T-cell (primary cell): ENCODE measurements at places on chromosomes 2 and 18. TPM values are rescaled to one million over a fixed set of nuclear protein-coding genes. Genes with fewer than 3 reads are reported as not detected.

ZNF521 gene
- 0.51 TPM for total RNA-seq

CFAP53 gene
- total RNA-seq = 1.2 TPM

DNA sequence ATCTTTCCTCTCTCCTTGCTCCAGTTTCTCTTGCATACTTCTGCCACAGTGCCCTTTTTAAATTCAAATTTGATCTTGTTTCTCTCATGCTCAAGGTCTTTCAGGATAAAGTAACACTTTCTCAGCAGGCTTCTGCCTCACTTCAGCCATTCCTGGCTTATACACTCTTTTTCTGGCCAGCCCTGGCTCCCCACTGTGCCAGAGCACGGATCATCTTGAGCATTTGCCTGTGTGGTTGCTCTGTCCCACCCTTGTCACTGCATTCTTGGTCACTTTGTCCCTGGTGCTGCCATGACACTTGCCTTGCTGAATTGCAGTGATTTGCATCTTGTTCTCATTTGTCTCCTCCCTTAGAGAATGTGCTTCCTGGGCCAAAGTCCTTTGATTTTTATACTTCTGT is 634.3 kb downstream of the TMEM182 start:
- no peak for DNase-seq

- no peak for DNase-seq
Measured at GRCh38 chr2:180169474-180169873, 162.4 kb upstream of the CWC22 start.

DNA sequence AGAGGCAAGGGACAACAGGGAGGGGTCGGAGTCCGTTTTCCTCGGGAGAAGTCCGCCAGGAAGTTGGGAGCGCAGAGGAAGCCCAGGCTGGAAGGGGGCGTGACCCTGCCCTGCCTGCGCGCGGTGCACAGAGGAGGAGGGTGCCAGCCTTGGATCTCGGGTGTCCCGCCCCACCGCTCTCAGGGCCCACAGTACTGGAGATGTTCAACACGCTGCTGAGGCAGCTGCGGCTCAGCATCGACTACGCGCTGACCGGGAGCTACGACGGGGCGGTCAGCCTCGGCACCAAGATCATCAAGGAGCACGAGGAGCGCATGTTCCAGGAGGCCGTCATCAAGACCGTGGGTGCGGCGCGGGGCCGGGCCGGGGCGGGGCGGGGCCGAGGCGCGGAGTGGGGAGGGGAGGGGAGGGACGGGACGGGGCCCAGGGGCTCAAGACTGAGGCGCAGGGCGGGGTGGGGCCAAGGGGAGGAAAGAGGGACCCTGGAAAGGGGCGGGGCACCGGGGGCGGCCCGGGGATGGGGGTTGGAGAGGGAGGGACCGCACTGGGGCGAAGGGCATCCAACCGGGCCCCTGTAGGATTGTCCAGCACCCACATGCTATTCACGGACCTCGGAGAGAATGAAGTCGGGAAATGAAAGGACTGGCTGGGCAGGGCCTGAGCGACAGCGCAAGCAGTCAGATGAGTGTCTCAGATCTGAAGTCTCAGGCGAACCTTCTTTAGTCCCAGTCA is 36.6 kb downstream of the POMC start:
- peak; percentile 12 for DNase-seq

GRCh38 chr2:147546109-147546508 is 298.7 kb upstream of the ACVR2A start:
- no peak for DNase-seq
